ENCODE measurements at places on chromosomes 7 and 10. TPM values are rescaled to one million over a fixed set of nuclear protein-coding genes. Genes with fewer than 3 reads are reported as not detected.
A peak's percentile ranks its signal among the peaks of the same experiment; 100 is the strongest.

Gene AP3M1
- 28.9 TPM for total RNA-seq

Gene LIPJ
- not detected for total RNA-seq

Gene PHKG1
- total RNA-seq = 25.3 TPM

Gene CCT6A
- 74.9 TPM for total RNA-seq

Gene SLC25A13
- total RNA-seq = 20.4 TPM

Gene CCDC172
- not detected for total RNA-seq

Gene NPS
- not detected for total RNA-seq

Gene PRLHR
- not detected for total RNA-seq

Gene CALHM3
- not detected for total RNA-seq

Gene TMEM236
- 0.94 TPM for total RNA-seq

DNA sequence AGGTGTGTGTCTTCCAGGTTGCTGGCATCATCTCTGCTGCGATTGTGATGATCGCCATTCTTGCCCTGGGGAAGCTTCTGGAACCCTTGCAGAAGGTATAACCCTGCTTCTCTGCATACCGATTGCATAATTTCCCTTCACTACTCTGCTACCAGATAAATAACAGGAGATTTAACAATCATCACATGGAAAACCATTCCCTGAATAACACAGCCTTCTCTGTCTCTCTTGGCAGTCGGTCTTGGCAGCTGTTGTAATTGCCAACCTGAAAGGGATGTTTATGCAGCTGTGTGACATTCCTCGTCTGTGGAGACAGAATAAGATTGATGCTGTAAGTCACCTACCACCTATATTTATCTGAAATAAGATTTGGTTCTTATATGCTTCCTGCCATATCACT lies 33.8 kb downstream of the SLC26A4 start:
- DNase-seq = no peak

GRCh38 chr7:142563470-142563869 lies 185.8 kb upstream of the PRSS1 start:
- DNase-seq = no peak

- DNase-seq = no peak
Measured at GRCh38 chr10:49830846-49831245, 68.7 kb upstream of the OGDHL start.

GRCh38 chr7:50371551-50372021 lies 67.1 kb downstream of the IKZF1 start:
- no peak for DNase-seq

DNA sequence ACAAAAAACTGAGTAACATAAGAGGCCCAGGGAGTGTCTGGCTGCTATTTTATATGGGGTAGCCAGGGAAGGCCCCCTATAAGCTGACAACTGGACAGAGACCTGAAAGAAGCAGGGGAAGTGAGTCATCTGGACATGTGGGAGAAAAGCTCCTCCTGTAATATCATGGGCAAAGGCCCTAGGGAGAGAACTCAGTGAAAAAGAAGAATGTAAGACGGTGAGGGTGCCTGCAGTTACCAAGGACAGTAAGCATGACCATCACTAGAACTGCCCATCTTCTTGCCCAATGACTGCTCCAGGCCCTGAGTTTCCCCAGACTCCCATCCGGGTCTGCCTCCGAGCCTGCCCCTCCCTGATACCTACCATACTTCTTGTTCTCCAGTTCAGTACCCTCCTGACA lies 2.3 kb downstream of the ELMO1 start:
- DNase-seq = no peak

DNA sequence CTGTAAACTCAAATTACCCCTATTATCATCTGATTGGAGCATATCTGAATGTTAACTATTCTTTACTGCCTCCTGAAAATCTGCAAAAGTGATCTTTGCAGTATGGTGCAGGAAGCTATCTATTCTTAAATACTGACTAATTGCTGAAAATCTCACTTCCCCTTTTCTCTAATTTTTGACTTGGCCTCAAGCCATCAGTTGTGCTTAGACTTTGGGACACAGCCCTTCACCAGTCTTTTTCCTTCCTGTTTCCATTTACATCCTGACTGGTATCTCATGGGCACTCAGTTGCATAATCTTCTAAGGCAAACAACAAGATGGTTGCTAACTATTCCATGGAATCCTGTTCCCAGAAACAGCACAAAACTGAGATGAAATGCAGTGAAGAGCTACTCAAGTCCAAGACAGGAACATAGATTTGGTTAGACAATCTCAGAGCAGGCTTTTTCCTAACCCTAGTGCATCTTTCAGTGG lies 228.5 kb downstream of the SORCS1 start:
- no peak for DNase-seq

DNA sequence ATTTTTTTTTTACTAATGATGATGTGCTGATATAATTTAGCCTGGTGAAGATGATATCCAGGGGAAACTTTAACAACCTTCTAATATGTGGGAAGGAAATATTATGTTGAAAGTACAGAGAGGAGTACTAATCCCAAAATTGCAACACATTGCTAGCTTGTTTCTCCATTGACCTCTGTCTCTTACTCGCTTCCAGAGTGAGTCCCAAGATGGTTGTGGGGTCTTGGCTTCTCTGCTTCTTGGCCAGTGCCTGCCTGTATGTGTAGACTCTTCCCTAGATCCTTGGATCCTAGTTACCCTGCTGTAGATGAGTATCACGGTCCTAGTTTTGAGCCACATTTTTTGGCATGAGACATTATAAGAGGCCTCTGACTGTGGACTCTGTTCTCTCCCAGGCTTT lies 17.5 kb downstream of the BMPER start:
- DNase-seq = peak; percentile 37

GRCh38 chr7:36040679-36041078 lies 112.4 kb upstream of the EEPD1 start:
- no peak for DNase-seq

DNA sequence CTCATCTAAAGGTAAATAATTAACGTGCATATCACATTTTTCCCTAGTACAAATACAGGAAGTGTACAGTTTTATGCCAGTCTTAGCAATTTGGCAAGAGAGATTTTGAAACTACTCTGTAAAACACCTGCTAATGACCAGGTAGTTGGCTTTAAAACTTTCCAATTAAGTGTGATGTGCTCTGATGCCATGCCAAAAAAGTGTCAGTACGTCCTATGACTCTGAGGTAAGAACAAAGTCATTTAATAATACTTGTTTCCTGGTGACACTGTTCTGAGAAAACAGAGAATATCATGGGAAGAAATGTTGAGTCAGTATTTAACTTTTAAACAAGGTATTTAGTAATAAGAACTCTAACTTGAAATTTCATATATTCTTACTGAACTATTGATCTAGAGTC lies 9.6 kb downstream of the PDZD8 start:
- DNase-seq = no peak

GRCh38 chr7:134140889-134141867 lies 14.0 kb downstream of the LRGUK start:
- peak; percentile 73 for DNase-seq

- no peak for DNase-seq
Measured at GRCh38 chr7:74584160-74584954, 73.2 kb upstream of the GTF2I start.

- DNase-seq = no peak
Measured at GRCh38 chr10:117991701-117992100, 55.0 kb downstream of the RAB11FIP2 start.

DNA sequence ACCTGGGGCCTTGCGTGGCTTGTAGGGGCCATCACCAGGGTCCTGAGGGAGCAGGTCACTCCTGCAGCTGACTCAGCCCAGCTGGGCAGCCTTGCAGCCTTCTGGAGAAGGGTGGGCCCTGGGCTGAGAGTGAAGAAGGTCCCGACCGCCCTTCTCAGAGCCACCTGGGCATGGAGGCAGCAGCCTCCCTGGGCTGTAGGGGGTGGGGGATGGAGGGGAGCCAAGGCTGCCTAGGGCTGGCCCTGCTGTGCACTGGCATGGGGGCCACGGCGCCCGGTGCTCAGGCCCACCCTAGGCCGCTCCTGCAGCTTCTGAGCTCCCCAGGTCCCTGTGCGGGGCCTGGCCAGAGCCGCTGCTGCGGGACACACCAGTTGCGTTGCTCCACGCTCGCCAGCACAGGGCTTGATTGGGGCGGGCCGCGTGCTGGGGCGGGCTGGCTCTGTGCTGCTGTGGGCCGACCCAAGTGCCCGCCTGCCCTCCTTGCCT lies 63.6 kb upstream of the NKX6-2 start:
- no peak for DNase-seq

DNA sequence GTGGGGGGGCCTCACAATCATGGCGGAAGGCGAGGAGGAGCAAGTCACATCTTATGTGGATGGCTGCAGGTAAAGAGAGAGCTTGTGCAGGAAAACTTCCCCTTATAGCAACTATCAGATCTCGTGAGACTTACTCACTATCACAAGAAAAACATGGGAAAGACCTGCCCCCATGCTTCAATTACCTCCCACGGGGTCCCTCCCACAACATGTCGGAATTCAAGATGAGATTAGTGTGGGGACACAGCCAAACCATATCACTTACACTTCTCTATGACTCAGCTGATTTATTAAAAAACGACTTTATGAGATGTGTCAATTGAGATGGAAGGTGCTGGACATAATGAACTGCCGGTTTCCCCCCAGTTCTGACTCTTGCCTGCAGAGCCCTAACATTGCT lies 23.8 kb upstream of the CHN2 start:
- no peak for DNase-seq

- DNase-seq = no peak
Measured at GRCh38 chr7:51023547-51023946, 240.9 kb upstream of the GRB10 start.

- no peak for DNase-seq
Measured at GRCh38 chr10:17273403-17273802, 45.4 kb downstream of the VIM start.

DNA sequence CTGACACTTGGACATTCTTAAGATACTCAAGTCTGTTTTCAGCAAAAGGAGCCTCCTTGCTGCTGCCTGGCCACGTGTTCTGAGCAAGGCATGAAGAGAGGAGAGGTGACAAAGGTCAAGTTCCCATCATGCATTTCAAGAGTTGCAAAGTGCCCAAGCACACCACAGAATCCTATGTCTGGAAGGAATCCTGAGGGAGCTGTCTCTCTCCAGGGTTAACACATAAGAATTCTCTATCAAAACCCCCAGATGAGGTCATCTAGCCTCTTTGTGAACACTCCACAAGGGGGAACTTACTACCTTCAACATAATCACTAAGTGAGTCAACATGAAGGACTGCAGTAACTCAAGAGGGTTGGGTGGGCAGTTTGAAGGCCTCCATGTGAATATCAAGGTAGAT lies 155.5 kb downstream of the RNF216 start:
- DNase-seq = no peak

DNA sequence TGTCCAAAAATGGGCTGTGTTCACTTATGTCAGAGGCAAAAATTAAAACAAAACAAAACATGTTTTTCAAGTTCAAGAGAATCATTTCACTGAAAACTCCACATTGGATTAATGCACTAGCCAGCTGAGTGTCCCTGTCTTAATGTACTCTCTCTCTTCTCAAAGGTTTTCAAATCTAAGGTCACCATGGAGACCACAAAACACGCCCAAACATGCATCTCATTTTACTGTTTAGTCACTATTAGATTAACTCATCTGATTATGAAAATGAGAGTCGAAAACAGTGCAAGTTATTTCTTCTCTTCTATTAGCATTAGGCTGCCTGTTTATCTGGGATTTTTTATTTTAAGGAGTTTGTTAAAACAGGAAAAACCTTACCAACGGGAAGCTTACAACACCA lies 70.8 kb upstream of the ASAH2 start:
- no peak for DNase-seq

DNA sequence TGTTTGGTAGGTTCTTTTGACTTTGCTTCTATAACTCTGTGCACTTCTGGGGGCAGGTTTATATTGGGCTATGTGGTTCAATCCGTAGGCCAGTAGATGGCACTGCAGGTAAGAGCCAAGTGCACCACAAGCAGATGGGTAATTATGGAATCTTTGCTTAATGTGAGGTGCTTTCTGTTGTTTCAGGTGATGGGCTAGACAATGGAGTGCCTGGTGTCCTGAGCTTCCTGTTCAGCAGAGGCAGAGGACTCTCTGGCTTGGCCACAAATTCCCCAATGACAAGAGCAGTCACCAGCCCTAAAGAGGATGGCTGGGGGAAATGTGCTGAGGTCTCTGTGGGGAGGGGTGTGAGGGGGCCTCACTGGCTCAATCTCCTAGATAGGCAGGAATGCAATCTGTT lies 455.0 kb downstream of the CCSER2 start:
- DNase-seq = no peak

DNA sequence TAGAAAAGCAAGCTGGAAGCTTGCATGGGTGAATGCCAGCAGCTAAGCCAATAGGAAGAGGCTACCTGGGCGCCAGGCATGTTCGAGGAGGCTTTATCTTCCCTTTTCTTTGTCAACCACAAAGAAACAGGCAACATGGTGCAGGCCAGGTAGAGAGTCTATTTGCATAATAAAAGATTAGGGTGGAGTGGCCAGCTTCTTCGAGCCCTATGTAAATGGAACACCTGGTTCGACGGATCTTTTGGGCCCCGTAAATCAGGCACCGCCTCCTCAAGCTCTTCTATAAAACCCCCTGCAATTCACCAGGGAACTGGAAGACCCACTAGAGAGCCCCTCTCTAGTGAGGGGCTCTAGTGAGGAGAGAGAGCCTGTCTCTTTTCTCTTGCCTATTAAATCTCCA lies 1106.2 kb upstream of the CELF2 start:
- DNase-seq = no peak

DNA sequence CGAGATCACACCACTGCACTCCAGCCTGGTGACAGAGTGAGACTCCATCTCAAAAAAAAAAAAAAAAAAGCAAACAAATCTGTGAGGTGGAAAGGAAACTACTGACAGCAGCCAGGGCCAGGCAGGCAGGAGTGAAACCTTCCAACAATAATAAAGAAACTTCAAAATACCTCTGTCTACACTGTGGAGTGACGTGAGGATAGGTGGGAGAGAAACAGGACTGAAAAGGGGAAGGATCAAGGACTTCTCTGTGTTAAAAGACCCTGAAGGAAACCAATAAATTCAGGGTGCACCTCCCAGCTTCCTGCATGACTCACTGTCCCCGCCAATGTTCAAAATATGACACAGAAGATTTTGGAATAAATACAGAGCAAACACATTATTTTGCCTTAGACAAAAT lies 82.9 kb downstream of the KIAA1549 start:
- DNase-seq = no peak

GRCh38 chr10:24683554-24683953 lies 40.1 kb downstream of the ARHGAP21 start:
- no peak for DNase-seq

DNA sequence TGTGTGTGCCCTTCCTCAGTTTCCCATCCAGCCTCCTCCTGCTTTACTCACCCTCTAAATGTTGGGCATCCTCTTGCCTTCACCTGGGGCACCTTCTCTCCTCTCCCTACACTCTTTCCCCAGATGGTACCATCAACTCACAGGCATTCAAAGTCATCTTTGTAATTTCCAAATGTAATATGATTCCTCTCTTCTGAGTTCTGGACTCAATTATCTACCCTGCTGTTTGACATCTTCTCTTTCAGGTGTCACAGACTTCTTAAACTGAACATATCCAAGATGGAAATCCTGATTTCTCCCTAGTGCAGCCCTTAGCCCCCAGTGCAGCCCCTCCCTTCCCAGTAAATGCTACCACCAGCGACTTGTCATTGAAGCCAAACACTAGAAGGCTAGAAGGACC lies 422.8 kb downstream of the KCNMA1 start:
- no peak for DNase-seq

Measured in left cardiac atrium (tissue), 4 donors.